ENCODE measurements at places on chromosomes 1 and 21.

DNA sequence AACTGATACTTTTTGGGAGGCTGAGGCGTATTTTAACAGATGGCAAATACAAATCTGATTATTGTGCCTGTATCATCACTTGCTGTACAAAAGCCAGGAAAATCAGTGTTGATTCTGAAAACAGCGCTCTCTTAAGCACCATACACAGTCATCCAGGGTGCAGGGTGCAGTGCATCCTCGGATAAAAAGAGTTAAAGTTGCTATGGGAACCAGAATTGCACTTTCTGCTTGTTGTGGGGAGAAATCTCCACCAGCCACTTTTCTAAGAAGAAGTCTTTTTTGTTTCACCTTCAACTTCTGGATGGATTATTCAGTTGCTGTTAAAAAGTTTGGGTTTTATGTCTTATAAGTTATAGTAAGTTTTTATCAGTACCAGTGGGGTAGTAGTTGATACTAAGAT is 3.8 kb downstream of the LAMC1 start:
- DNase-seq: no peak

DNA sequence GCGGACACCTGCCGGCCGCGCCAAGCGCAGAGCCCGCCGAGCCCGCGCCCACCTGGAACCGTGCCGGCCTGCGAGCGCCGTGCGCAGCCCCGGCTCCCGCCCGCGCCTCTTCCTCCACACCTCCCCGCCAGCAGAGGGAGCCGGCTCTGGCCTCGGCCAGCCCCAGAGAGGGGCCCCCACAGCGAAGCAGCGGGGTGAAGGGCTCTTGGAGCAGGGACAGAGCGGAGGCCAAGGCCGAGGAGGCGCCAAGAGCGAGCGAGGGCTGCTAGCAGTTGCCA is 50.1 kb upstream of the KRTAP19-8 start:
- no peak for DNase-seq

DNA sequence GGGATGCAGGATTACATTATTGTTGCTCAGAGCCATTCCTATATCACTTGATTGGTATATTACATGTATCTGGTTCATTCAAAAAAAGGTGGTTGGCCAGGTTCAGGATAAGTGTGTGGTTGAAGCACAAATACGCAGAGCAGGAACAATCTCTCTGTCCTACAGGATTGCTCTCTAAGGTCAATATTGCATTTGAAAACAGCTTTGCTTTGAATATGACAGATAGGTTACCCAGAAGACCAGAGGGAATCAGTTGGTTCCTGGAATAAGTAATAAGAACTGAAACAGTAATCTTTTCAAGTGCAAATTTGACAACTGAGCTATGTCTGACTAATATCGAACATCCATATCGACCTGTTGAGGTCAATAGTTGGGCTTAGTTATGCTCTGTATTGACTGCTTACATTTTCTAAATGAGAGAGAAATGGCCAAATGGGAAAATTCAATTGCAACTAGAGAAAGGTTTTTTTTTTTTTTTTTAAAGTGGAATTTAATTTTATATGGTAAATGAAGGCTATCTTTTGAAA is 176.8 kb downstream of the ATP6V1G3 start:
- no peak for DNase-seq

GRCh38 chr1:226704169-226704937 is 34.7 kb downstream of the ITPKB start:
- DNase-seq: no peak

- no peak for DNase-seq
Observed at GRCh38 chr1:170853302-170853701, 82.0 kb upstream of the MROH9 start.

- no peak for DNase-seq
Observed at GRCh38 chr21:29332461-29333362, 34.0 kb downstream of the BACH1 start.

- DNase-seq: no peak
Observed at GRCh38 chr1:230680300-230681025, 33.5 kb downstream of the AGT start.

GRCh38 chr1:201023920-201024624 is 558 bp upstream of the KIF21B start:
- no peak for DNase-seq

GRCh38 chr1:23526329-23527041 is 4.5 kb downstream of the E2F2 start:
- no peak for DNase-seq

DNA sequence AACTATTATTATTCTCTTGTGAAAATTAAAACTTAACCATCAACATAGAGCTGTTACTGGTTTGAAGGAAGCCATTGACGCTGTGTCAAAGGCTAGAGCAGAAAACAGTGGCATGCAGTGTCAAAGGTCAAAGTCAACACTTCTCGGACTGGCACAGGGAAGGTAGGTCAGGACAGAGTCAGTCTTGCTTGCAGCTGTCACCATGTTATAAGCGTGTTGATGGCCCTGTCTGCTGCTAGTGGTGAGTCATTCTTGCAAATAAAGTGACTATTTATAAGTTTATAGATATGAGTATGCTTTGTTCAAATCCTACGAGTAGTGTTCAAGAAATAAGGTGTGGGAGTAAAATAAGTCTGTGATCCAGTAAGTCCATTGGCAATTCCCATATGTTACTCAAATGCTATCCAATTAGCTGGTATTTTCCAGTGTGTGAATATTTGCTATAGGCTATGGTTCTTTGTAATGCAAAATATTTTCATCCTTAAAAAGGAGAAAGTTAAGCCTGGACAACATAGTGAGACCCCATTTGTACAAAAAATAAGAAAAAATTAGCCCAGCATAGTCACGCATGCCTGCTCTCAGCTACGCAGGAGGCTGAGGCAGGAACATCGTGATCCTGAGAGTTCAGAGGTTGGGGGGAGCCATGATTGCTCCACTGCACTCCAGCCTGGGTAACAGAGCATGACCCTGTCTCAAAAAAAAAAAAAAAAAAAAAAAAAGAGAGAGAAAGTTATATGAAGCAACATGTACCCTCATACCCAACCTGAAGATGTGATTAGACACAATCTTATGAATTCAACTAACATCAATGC is 26.3 kb upstream of the TINAGL1 start:
- no peak for DNase-seq

DNA sequence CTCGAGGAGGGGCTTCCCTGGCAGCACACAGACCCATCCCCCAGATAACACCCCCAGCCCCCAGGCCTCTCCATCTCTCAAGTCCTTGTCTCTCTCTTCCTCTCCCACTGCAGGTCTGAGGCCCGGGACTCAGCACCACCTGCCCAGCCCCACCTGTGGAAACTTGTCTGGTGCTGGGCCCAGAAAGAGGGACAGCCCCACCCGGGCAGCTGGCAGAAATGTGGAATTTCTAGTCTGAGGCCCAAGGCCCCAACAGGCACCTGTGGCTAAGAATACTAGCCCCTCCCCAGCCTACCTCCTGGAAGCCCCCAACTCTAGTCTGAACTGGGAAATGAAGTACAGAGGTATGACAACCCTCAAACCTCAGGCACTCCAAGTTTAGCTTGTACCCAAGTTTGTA is 15.4 kb downstream of the TTC39A start:
- no peak for DNase-seq

- no peak for DNase-seq
Observed at GRCh38 chr1:155037043-155037442, 3.4 kb downstream of the DCST1 start.

DNA sequence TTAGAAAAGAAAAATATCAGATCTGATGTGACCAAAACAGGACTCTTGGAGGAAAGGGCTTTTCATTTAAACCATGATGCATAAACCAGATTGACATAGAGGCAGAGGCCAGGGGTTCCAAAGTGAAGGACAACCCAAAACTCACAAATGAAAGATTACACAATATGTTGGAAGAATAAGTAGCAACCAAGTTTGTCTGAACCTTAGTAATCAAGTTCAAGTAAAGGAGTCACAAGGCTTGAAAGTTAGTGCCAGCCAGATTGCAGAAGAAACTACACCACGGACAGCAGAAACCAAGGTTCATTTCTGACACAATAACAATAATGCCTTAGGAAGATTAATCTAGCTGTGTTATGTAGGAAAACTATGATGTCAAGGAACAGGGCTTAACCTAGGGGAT is 124.6 kb downstream of the ZC3H11B start:
- no peak for DNase-seq

DNA sequence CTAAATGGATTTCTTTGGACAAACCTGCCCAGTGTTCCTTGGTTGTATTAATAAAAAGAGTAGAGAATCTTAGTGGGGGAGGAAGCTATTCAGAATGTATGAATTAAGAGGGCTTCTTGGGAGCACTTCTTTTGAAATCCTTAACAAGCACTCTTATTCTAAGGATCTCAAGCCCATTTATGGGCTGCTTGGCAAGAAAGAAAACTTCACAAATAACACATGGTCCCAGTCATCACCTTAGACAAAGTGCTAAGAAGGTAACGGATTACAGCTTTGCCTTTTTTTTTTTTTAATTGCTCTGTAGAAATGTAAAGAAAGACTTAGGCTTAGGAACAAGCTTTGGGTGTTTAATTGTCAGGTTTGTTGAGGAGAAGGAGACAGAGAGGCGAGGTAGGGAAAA is 76.6 kb upstream of the IPO9 start:
- no peak for DNase-seq

DNA sequence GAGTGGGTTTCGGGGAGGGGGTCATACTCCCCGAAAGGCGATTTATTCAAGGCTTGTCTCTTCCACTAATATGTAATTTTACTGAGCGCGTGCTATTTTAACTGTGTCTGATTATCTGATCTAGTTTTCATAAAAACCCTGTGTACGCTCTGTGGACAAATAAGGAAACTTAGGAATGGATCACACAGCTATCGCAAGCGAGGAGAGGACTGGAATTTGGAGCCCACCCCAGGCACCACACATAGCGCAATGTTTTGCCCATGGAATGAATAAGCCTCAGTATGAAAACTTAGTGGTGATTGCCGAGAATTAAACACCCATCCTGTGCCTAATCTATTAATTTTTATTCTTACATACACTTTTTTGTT is 9.8 kb upstream of the RAB42 start:
- DNase-seq: no peak

GRCh38 chr1:174800876-174801275 is 198.9 kb upstream of the CACYBP start:
- no peak for DNase-seq

GRCh38 chr21:44950351-44950750 is 10.5 kb downstream of the SLX9 start:
- DNase-seq: no peak

DNA sequence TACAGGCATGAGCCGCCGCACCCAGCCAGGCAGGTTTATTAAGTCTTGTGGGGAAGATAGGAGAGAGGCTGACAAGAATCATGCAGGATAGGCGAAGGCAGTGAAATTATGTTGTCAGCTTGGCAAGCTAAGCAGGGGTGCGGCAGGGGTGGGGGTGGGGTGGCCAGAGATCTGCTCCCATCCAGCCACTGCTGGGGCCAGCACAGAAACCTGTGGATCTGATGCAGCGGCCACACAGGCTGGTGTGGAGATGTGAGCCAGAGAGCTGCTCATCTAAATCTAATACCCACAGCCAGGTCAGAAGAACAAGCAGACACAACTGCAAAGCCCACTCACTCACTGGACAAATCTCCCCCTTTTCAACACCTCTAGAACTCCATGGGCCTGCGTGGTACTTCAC is 68.7 kb downstream of the KCTD3 start:
- no peak for DNase-seq

GRCh38 chr1:57963581-57963980 is 539.7 kb upstream of the DAB1 start:
- no peak for DNase-seq

DNA sequence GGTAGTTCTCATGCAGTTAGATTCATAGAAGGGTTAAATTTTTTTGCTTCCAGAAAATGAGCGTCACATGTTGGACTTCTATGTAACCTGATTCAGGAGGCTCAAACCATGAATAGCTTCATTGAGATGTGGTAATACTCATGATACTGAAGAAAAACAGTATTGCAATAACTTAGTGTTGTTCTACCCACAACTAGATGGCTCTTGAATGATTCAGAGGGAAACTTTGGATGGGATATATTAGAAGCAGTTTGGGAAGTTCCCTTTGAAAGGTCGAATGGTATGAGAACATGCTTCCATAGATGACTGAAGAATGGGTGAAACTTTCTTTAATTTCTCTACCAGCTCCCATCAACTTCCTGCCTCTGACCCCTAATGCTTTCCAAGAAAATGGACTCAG is 211.7 kb upstream of the PTGFR start:
- DNase-seq: no peak

GRCh38 chr1:41469706-41470105 is 14.8 kb downstream of the EDN2 start:
- no peak for DNase-seq

- DNase-seq: no peak
Observed at GRCh38 chr1:190942475-190942874, 464.8 kb upstream of the BRINP3 start.

DNA sequence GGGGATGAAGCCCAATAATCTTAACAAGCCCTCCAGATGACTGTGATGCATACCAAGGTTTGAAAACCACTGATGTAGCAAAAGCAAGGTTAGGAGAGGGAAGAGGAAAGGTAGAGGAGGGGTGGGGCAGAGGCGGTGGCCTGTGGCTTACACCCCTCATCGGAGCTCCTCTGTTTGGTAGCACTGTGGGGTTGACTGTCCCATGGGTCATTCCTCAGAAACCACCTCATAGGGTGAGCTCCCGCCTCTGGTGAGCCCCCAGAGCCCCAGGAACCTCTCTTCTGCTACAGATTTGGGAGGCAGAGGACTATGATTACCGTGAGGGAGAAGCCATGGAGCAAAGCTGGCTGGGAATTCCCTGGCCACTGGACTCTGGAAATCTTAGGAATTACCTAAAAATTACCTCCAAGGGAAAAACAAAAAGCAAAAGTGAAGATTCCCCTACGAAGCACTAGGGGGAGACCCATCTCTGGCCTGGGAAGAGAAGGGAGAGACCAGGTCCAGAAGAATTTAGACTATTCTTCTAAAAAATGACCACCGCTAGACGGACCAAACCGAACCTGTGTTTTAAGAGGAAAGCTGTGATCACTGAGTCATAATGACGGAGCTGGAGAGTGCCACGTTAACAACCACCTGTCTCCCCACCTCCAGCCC is 1.5 kb upstream of the RASSF5 start:
- DNase-seq: no peak

DNA sequence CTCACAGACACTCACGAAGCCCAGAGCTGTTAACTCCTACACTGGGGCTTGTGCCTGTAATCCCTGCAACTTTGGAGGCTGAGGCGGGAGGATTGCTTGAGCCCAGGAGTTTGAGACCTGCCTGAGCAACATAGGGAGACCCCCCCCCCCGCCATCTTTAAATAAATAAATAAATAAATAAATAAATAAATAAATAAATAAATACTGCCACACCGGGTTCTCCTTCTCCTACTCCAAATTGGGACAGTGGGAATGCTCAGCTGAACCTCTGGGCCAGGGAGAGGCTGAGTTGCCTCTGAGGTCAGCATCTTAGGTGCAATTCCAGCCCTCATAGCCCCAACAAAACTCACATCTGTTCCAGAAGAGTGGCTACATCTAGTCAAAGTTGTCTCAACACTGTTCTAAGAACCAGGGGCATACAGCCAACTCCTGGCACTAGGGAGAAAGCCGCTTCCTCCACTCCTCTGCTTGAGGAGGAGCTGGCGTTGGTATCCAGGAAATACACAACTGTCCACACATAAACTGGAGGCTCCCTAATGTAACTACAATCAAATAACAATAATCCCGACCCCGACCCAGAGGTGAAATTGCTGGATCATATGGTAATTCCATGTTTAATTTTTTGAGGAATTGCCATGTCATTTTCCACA is 27.0 kb downstream of the C1orf216 start:
- no peak for DNase-seq
